ENCODE measurements at places on chromosomes 3 and 15. TPM values are rescaled to one million over a fixed set of nuclear protein-coding genes. Genes with fewer than 3 reads are reported as not detected.

Gene MESP2
- 1.7 TPM for total RNA-seq

Gene BNC1
- total RNA-seq: 98.3 TPM

Gene UBE3A
- total RNA-seq: 48.5 TPM

Gene GPR27
- 0.08 TPM for total RNA-seq

Gene UROC1
- total RNA-seq: not detected

Gene CLDN11
- total RNA-seq: 3.4 TPM

Gene C15orf62
- not detected for total RNA-seq

Gene LRRIQ4
- not detected for total RNA-seq

Gene XCR1
- not detected for total RNA-seq

Gene CASR
- not detected for total RNA-seq

Gene DAZL
- total RNA-seq: not detected

Gene NSMCE3
- total RNA-seq: 9.6 TPM

Gene CAV3
- not detected for total RNA-seq

Gene FOXL2
- 1.2 TPM for total RNA-seq

Gene NPRL2
- total RNA-seq: 17.2 TPM

Gene C3orf49
- total RNA-seq: not detected

Gene GAP43
- not detected for total RNA-seq

Gene GPR160
- 1.0 TPM for total RNA-seq

Gene ATP10A
- not detected for total RNA-seq

Gene ACTC1
- total RNA-seq: not detected

Gene IGSF11
- not detected for total RNA-seq

Gene PLA2G4E
- 0.27 TPM for total RNA-seq

Gene TUSC7
- total RNA-seq: not detected

Gene SLC15A2
- 2.2 TPM for total RNA-seq

Gene ACKR4
- 0.19 TPM for total RNA-seq

Gene ROPN1
- not detected for total RNA-seq

Gene ZSCAN2
- 3.7 TPM for total RNA-seq

Gene DNAJC19
- 28.2 TPM for total RNA-seq

Gene WDR72
- total RNA-seq: 0.19 TPM

Gene ACSBG1
- not detected for total RNA-seq

Gene IGSF10
- not detected for total RNA-seq
